ENCODE measurements at places on chromosomes 5 and 9.

GRCh38 chr5:11305245-11305644 is 544.2 kb upstream of the DAP start:
- no peak for DNase-seq

DNA sequence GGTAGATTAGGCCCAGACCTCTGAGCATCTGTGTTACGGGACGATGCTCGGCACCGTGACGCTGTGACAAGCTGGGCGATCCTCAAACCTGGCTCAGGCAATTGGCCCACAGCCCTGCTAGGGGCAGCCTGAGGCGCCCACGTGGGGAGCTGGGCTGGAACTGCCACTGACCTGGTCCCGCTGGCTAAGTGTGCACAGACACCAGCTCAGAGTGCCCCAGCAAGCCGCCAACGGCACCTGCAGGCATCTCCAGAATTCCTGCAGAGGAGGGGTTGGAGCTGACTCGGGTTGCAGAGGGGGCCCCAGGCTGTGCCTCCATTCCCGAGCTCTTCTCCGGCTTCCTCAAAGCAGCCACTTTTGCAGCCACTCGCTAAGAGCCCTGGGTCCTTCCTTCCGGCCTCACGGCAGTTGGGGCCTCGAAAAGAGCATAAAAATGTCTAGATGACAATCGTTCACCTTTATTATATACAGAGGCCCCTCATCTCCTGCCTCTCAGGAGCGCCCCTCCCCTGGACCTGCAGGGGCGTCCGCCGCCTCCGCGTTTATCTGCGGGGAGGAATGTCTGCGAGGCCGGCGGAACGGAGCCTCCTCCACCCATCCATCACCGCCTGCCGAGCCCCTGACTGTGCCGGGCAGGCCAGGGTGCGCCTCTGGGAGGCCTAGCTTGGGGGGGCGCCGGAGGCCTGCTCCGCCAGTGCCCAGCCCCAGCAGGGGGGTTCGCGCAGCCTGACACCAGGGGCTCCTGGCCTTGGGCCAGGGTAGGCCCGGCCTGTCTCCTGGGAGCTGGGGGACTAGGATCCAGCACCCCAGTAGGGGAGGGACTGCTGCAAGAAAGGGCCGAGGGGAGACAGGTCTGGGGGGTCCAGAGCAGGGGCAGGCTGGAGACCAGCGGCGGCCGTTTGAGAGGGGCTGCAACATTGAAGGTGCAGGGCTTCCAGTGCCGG is 144.9 kb downstream of the BARX1 start:
- DNase-seq, result no peak

DNA sequence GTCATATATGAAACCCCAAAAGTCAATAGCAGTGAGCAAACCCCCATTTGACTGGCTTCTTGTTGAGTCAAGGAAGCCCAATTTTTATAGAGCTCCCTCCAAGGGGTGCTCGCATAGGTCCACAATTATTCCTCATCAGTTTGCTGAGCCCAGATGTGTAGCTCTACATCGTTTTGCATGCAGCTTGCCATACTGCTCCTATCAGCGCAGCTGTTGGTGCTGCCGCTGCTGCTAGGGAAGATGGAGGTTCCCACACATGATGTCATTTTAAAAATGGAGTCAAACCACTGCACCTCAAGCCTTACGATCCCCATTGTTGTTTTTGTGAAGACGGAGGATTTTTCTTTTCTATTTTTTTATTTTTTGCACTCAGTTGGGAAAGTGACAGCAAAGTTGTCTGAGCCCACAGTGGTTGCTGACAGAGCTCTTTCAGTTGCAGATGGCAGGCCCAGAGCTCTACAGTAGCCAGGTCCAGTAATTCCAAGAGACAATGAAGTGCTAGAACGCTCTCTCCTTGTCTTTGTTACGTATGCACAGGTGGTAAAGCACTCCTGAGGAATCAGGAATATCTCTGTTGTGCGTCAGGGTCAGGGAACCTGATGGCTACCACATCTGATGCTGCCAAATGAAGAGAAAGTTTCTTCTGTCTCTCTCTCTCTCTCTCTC is 23.2 kb upstream of the C5orf63 start:
- DNase-seq, result no peak

DNA sequence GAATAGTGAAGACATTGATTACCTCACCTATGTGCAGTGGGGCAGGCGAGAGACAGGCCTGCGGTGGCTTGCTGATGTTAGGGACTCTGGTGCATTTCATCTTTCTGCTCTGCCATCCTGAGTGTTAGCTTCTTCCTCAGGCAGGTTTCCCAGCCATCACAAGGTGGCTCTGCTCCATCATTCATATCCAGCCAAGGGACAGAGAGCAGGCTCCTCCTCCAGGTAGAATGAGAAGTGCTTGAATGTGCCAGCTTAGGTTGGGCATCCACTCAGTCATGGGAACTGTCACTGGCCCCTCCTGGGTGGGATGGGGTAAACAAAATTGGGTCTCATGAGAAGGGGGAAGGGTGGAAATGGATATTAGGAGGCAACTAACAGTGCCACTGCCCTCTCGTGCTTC is 24.8 kb downstream of the GPR107 start:
- DNase-seq, result no peak

GRCh38 chr9:6302417-6302816 is 25.8 kb upstream of the TPD52L3 start:
- DNase-seq, result no peak

DNA sequence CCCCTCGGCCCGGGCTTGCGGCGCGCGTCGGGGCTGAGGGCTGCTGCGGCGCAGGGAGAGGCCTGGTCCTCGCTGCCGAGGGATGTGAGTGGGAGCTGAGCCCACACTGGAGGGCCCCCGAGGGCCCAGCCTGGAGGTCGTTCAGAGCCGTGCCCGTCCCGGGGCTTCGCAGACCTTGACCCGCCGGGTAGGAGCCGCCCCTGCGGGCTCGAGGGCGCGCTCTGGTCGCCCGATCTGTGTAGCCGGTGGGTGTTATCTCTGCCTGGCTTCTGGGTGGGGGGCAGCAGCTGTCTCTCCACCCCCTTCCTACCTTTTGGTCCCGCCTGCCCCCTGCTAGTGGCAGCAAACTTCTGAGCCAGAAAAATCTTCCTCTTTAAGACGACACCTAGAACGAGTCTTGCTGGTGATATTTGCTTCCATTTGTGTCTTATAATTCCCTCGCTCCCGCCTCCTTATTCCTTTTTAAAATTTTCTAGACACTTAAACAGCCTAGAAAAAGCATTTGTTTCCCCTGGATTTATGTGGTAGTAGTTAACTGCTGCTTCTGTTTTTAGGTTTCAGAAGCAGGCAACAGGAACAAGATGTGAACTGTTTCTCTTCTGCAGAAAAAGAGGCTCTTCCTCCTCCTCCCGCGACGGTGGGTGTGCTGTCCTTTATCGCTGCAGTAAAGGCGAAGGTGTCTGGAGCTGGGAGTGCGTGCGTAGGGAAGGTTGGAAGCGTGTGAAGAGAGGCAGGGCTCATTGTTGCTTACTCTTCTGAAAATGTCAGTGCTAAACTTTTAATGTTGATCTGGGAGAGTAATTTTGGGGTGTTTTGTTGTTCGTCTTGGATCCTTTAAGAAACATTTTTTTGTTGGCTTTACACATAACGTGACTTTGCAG is 554 bp downstream of the JAK2 start:
- peak; percentile 36 for DNase-seq

DNA sequence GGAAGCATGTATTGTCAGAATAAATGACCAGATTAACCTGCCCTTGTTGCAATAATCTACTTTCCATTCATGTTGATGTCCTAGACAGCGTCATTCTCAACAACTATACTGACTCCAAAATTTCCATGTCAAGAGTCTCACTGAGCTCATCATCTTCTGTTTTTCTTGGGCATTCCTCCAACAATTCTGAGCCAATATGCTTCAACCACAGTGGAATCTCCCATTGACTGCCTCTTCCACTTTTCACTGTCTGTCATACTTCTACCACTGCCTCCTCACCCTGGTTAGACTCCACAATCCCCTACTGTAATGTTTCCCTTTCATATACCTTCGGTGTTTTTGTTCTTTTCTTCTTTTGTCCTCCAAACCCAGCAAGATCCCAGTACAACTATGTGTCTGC is 162.8 kb downstream of the TLE1 start:
- peak; percentile 69 for DNase-seq

DNA sequence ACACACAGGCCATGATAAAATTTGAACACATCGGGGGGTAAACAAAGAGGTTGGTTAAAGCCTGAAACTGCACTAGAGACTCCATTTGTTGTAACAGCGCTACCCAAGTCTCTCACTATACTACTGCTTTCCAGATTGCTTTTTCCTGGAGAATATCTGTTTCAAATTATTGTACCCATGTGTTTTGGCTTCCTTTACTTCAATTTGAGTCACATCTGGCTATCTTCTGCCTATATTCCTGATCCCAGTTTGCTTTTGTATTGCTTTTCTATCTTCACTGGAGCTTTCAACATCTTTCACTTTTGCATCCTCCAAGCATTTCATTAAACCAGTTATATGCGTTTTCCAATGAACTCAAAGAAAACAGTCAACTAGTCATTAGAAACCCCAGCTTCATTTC is 404.7 kb downstream of the MLLT3 start:
- no peak for DNase-seq

- DNase-seq, result no peak
Measured at GRCh38 chr5:41896230-41896629, 7.9 kb upstream of the RIMOC1 start.

DNA sequence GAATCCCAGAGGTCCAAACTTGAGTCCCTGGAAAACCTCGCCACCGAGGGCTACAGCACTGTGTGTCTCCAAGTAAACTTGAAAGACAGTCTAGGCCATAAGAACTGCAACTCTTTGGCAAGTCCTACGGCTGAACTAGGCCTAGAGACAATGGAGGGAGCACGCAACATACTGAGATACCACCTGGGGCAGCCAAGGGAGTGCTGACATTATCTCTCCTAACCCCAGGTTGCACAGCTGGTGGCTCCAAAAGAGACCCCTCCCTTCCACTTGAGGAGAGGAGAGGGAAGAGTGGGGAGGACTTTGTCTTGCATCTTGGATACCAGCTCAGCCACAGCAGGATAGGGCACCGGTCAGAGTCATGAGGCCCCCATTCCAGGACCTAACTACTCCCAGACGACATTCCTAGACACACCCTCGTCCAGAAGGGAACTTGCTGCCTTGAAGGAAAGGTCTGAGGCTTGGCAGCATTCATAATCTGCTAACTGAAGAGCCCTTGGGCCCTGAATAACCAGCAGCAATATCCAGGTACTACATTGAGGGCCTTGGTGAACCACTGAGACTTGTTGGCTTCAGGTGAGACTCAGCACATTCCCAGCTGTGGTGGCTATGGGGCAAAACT is 42.7 kb downstream of the AP3B1 start:
- no peak for DNase-seq
